Ureter (tissue), 1 donor: ENCODE measurements at places on chromosomes 3 and 15. TPM values are rescaled to one million over a fixed set of nuclear protein-coding genes. Genes with fewer than 3 reads are reported as not detected.

The PHLDB2 gene
- 95.1 TPM for total RNA-seq

The DUOXA2 gene
- total RNA-seq: 3.9 TPM

DNA sequence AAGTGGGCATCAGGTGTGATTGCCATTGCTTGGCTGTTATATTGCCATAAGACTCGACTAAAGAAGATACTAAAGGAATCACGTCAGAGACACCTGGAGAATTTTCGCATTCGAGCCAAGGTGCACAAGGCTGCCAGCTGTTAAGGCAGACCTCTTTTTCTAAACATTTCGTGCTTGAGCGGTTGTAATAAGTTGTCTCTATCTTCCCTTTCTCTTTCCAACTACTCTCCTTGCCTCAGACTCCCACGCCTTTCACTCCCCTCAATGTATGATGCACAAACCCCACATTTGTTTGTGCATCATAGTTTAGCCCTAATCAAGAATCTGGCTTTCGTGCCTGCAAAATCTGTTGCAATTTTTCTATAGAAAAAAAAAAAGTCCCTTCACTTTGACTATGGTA, 118.0 kb downstream of the IQCH start:
- DNase-seq: no peak

- peak; percentile 55 for DNase-seq
Observed at GRCh38 chr3:124845406-124845805, 41.8 kb downstream of the ITGB5 start.

DNA sequence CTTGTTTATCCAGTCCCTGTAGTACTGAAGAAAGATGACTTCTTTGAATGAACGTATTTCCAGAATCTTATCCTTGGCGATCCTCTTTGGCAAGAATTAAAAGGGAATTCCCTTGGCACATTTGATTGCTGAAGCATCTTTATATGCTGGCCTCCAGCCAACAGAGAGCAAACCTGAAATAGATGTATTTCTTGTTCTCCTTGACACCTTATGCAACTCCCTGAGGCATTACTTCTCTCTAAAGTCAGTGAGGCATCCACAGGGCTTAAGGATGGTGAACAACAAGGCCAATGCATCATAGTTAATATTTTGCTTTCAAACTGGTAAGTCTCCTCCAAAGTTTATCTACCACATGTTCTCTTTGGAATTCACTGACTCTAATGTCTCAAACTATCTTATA, 450.9 kb upstream of the THRB start:
- no peak for DNase-seq

DNA sequence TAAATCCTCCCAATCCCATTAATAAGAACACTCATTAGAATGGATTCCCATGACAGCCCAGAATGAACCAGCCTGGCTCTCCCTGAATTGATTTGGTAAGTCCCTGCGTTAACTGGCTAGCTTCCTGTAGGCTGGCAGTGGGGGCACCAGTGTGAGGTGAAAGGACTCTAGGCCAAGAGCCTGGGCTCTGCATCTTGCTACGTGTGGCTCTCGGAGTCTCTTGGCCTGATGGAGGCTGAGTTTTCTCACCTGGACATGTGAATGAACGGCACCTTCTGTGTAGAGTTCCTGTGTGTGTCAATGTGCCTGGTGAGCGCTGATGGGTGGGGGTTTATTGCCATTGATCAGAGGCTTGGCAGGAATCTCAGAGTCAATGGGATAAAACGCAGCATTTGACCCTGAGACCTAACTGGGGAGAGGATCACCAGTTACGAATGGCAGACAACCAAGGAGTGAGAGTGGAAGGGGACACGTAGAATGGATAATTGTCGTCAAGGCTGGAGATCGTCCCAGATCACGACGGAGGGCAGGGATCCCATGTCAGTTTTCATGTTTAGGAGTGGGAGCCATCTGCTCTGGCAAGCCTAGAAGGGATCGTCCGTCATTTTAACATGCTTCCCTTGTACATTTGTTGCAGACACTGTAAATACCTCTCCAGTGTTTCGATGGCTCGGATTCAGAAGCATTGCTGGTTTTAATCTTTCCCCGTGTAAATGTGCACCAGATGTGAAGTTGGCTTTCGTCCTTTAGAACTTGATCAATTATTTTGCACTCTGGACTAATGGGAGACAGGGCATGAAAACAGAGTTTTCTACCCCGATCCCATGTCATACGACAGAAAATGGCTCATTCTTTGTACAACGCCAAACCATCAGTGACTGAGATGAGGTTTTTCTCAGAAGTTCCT, 9.0 kb upstream of the KLF13 start:
- DNase-seq: no peak

GRCh38 chr15:64809649-64810496, 15.6 kb downstream of the PIF1 start:
- peak; percentile 86 for DNase-seq

DNA sequence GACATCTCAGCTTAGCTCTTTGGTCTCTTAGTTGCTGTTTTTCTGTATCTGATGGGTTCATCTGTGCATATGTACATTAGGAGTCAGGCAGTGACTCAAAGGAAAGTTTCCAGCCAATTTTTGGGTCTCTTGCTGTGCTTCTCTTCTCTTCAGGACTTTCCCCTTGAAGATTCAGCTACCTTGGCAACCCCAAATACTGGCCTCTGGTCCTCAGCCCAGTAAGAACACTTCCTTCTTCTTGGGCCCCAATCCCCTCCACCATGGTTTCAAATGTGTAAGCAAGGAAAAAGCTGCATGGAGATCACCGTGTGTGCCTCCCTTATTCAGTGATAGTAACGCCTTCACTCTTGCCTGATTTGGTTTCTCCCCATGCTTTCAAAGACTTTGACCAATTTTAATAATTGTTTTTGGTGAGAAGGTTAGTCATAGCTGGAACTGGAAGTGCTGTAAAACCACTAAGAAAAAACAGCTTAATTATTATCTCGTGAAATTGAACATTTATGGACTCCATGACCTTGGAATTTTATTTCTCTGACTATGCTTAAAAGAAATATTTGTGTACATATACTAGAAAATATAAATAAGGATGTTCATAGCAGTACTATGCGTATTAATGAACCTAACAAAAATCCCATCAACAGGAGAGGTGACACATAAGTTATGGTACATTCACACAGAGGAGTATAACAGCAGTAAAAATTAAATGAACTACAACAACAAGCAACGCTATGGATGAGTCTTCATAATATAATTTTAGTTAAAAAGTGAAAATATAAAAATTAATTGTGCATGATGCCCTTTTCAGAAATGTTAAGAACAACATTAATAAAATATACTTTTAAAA, 125.3 kb upstream of the BCL6 start:
- no peak for DNase-seq

GRCh38 chr3:147384210-147385058, 21.9 kb downstream of the ZIC4 start:
- no peak for DNase-seq

GRCh38 chr3:86988235-86988634, 2.7 kb downstream of the VGLL3 start:
- DNase-seq: no peak

DNA sequence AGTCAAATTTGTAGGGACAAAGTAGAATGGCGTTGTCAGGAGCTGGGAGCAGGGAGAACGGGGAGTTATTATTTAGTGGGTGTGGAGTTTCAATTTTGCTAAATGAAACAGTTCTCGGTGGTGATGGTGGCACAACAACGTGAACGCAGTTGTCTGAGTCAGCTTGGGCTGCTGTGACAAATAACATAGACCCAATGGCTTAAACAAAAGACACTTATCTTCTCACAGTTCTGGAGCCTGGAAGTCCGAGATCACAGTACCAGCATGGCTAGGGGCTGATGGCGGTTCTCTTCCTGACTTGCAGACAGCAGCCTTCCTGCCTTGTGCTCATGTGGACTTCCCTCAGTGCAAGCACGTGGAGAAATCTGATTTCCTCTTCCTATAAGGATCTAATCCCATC, 90.2 kb downstream of the CHSY1 start:
- no peak for DNase-seq
